ENCODE measurements at places on chromosomes 5 and 9.

DNA sequence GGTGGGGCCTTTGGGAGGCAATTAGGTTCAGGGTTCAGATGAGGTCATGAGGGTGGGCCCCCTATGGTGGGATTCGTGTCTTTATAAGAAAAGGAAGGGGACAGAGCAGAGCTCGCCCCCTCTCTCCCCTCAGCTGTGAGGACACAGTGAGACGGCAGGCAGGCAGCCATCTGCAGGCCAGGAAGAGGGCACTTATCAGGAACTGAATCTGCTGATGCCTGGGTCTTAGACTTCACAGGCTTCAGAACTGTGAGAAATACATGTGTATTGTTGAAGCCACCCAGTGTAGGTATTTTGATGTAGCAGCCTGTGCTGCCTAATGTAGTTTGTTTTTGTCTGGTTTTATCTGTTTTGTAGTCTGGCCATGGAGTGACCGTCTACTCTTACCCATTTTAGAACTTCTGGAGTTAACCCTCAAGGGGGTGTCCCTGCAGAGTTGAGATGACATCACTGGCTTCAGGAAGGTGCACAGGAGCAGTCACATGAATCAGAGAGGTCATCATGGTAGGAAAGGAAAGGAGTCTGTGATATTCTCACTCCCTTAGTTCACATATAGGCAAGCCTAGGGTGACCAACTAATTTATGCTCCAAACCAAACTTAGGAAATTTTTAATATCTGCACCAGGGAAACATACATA, 71.0 kb downstream of the LRRC70 start:
- DNase-seq: no peak

DNA sequence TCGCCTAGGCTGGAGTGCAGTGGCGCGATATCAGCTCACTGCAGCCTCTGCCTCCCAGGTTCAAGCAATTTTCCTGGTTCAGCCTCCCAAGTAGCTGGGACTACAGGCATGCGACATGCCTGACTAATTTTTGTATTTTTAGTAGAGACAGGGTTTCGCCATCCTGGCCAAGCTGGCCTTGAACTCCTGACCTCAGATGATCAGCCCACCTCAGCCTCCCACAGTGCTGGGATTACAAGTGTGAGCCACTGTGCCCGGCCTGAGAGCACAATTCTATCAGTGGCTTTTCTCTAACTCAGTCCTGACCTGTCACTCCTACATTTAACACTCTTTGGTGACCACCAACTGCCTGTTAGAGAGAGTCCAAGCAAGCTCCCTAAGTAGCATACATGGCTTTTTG, 82.7 kb upstream of the SPOCK1 start:
- DNase-seq: no peak

- DNase-seq: no peak
These were observed 23.4 kb upstream of the ARAP3 start for GRCh38 chr5:141705469-141705868.

GRCh38 chr5:54133917-54134316, 176.5 kb downstream of the ARL15 start:
- DNase-seq: no peak

- DNase-seq: no peak
These were observed 96.5 kb upstream of the ADRA1B start for GRCh38 chr5:159819591-159820411.

DNA sequence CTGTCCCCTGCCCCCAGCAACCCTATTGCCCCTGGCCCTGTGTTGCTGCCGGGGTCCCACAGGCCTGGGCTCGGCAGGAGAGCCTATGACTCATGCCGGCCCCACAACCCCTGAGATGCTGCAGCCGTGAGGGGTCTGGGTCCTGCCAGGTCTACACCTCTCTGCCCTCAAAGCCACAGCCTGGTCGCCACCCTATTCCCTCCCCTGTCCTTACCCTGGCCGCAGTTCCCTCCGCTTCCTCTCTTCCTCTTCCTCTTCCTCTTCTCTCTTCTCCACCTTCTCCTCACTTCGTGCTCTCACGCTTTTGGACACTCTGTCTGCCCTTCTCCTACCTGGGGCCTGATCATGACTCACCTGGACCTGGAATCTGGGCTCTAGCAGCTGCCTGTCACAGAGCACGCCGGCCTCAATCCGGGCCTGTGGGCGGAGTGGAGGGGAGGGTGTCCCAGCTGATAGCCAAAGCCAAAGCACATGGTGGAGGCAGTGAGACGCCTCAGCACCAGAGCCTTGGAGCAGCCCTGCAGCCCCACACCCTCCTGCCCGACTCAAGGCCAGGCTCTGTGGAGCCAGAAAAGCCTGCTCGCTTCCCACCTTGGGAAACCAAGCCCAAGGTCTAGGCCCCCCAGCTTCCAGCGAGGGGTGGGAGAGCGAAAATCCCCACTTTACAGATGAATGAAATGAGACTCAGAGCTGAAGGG, 26.8 kb upstream of the CSF1R start:
- DNase-seq: peak; percentile 4

GRCh38 chr5:1838013-1838412, 36.8 kb downstream of the NDUFS6 start:
- DNase-seq: no peak

DNA sequence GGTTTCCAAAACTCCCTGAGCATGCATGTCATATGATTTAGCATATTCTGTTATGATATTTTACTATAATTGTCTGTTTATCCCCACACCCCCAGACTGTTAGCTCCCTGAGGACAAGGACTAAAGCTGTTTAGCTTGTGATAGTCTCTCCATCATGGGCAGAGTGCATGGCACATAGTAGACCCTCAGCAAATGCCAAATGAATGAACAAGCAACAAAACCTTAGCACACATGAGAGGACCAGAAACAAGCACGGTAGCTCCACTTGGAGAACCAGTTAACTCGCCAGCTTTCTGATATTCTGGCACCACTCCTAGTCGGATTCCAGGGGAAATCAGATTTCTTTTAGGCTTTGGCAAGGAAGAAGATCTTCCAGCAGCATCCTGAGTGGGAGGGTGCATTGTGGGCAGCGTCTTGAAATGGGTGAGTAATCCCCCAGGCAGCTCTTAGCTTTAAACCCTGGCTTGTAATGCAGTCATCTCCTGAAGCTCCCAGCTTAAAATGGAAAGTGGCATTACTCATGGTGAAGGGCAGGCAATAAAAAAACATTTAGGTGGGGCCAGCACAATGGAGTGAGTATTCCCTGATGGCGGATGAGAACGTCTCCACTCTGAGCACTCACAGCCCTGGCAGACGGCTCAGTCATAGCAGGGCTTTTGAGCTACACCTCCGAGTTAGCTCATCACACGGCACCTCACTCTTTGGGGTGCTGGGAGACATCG, 41.1 kb downstream of the FGF1 start:
- no peak for DNase-seq

GRCh38 chr5:131525805-131526204, 109.2 kb downstream of the RAPGEF6 start:
- DNase-seq: no peak
